GM10248 (cell line): ENCODE measurements at places on chromosomes 16 and 17.

- DNase-seq, result no peak
Observed at GRCh38 chr16:26396511-26397235, 670.1 kb upstream of the C16orf82 start.

DNA sequence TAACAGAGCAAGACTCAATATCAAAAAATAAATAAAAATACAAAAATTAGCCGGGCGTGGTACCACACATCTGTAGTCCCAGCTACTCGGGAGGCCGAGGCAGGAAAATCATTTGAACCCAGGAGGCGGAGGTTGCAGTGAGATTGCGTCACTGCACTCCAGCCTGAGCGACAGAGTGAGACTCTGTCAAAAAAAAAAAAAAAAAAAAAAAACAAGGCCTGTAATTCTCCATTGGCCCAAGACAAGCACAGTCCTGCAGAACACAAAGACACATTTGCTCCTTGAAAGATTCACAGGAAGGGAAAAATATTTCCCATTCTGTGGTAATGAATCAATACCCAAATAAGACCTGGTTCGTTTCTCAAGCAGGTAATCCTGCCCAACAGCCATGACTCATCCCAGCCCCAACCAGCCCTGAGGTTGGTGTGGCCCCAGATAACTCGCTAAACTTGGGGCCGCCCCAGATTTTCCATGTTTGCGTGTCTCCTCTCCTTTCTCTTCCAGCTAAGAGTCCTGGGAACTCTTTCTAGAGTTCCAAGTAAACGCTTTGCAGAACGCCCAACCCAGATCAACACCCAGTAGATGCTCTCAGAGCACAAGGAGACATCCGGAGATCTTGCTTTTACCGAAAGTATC lies 40.3 kb upstream of the SNN start:
- DNase-seq, result no peak

- peak; percentile 85 for DNase-seq
Observed at GRCh38 chr17:50361561-50362480, 11.2 kb downstream of the MRPL27 start.

- no peak for DNase-seq
Observed at GRCh38 chr16:57788252-57788841, 13.9 kb downstream of the KIFC3 start.

GRCh38 chr17:17186051-17186450 lies 20.1 kb downstream of the PLD6 start:
- peak; percentile 60 for DNase-seq

GRCh38 chr17:57228911-57229310 lies 27.4 kb upstream of the MSI2 start:
- no peak for DNase-seq

DNA sequence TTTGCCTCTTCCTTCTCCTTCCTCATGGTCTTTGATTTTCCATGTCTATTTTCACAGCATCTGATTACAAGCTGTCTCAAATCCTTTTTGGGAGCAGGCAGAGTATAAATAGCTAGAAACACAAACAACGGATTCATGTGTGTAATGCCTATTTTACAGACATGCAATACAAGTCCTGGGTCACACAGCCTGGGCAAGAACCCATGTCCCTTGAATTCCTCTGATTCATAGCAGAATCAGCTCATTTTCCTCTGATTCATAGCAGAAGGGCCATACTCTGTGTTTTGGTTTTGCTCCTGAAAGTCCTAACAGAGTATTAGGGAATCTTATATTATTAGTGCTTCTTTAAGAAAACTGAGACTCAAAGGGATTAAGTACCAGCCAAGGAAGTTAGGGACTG lies 71.3 kb downstream of the IRX5 start:
- no peak for DNase-seq

DNA sequence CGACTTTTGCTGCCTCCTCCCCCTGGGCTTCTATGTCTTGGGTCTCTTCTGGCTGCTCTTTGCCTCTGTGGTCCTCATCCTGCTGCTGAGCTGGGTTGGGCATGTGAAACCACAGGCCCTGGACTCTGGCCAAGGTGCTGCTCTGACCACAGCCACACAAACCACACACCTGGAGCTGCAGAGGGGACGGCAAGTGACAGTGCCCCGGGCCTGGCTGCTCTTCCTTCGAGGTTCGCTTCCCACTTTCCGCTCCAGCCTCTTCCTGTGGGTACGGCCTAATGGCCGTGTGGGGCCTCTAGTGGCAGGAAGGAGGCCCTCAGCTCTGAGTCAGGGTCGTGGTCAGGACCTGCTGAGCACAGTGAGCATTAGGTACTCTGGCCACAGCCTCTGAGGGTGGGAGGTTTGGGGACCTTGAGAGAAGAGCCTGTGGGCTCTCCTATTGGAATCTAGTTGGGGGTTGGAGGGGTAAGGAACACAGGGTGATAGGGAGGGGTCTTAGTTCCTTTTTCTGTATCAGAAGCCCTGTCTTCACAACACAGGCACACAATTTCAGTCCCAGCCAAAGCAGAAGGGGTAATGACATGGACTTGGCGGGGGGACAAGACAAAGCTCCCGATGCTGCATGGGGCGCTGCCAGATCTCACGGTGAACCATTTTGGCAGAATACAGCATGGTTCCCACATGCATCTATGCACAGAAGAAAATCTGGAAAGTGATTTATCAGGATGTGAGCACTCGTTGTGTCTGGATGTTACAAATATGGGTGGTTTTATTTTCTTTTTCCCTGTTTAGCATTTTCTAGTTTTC lies 2.3 kb downstream of the GP1BA start:
- DNase-seq, result peak; percentile 46

- no peak for DNase-seq
Observed at GRCh38 chr17:36748272-36748671, 146.9 kb downstream of the MRM1 start.

DNA sequence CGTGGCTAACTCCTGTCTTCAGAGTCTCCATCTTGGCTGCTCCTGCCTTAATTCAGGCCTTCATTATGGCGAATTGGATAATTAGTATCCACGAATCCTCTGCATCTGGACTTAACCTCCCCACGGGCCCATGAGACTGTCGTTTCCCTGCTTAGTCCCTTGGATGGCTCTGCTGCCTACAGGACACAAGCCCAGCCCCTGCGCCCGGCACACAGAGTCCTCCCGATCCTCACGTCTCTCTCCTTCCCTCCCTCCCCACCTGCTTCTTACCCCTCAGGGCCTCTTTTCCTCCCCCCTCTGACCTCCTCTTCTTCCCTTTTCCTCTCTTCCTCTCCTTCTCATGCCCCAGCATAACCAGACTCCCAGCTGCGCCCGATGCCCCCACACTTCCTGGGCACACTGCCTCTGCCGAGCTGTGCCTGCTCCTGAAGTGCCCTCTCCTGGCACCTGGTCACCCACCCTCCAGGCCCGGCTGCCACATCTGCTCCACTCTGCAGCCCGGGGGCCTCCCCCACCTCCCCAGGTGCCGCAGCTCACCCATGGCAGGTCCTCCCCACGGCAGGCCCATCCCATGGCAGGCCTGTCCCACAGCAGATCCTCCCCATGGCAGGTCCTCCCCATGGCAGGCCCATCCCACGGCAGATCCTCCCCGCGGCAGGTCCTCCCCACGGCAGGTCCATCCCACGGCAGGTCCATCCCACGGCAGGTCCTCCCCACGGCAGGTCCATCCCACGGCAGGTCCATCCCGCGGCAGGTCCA lies 45.9 kb downstream of the RPH3AL start:
- DNase-seq, result no peak

DNA sequence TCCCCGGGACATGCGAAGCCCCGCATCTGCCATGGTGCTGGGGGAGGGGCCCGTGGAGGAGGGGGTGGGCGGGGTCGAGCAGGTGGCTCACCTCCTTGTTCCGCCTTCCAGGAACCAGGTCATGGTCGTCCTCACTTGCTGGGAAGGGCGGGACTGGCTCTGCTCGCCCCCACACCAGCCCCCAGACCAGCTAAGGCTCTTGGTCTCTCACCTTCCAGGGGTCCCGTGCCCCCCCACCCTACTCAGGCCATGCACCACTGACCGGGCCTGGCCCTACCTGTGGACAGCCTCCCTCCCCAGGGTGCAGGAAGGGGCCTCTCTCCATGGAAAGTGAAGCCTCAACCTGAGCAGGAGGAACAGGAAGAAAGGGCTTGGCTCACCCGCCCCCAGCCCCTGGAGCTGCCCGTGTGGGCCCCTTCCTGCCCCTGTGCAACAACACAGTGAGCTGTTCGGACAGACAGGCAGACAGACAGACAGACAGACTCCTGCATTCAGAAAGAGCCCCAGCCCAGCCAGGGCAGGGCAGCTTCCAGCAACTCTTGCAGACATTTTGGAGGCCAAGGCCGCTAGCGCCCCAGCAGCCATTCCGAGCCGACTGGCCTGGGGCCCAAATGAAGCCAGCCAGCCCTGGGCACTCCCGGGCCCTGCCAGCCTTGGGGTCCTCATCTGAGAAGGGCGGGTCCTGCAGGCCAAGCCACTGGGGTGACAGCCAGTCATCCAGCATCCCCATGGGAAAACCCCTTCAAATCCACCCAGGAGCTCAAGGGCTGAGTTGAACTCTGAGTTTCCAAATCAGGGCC lies 8.1 kb upstream of the KREMEN2 start:
- DNase-seq, result no peak

- no peak for DNase-seq
Observed at GRCh38 chr17:39787743-39788484, 50.2 kb downstream of the GRB7 start.

- no peak for DNase-seq
Observed at GRCh38 chr16:30113031-30113710, at the start of gene GDPD3. GDPD3 (minus strand) TSS chr16:30113537; CDS start chr16:30113478, 59 bp downstream.
